Stimulated activated CD8-positive, alpha-beta memory T cell treated with anti-CD3 and anti-CD28 coated beads, Interleukin-15, amount 100 ng/mL, for 1 hour (primary cell): ENCODE measurements at places on chromosomes 16 and 17.

DNA sequence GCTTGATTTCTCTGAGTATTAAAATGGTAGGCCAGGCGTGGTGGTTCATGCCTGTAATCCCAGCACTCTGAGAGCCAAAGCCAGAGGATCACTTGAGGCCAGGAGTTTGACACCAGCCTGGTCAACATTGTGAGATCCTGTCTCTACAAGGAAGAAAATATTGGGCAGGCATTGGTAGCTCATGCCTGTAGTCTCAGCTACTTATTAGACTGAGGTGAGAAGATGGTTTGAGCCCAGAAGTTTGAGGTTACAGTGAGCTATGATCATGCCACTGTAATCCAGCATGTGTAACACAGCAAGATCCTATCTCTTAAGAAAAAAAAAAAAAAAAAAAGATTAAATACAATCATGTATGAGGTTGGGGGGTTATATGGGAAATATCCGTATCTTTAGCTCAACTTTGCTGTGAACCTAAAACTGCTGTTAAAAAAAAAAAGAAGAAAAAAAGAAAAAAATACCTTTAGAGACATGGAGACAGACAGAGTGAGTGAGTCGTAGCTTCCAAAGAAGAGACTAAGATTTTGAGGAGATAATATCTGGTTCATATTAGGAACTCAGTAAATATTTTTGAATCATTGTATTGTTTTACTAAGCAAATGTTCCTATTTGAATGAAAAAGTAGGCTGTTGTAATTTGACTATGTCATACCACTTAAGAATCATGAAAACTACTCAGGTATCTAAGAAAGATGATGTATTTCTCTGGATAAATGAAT lies 325.7 kb upstream of the TBX2 start:
- no peak for DNase-seq

GRCh38 chr17:43995150-43995471 lies 9.3 kb upstream of the NAGS start:
- no peak for DNase-seq

DNA sequence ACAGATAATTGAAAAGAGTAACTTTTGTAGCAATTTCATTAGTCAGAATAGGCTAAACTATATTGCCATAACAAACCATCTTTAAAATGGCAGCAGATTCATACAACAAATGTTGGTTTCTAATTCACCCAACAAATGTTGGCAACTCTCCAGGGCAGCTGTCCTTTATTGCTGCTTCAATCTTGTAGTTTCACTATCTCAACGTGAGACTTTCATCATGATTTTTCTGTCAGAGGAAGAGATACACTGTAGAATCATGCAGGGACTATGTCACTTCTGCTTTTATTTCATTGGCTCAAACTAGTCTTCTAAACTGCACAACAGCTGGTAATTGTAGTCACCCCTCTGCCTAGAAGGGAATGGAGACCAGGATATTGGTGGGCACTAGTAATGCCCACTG lies 174.2 kb downstream of the TANC2 start:
- no peak for DNase-seq

GRCh38 chr17:48754500-48755261 lies 26.1 kb upstream of the HOXB13 start:
- no peak for DNase-seq

DNA sequence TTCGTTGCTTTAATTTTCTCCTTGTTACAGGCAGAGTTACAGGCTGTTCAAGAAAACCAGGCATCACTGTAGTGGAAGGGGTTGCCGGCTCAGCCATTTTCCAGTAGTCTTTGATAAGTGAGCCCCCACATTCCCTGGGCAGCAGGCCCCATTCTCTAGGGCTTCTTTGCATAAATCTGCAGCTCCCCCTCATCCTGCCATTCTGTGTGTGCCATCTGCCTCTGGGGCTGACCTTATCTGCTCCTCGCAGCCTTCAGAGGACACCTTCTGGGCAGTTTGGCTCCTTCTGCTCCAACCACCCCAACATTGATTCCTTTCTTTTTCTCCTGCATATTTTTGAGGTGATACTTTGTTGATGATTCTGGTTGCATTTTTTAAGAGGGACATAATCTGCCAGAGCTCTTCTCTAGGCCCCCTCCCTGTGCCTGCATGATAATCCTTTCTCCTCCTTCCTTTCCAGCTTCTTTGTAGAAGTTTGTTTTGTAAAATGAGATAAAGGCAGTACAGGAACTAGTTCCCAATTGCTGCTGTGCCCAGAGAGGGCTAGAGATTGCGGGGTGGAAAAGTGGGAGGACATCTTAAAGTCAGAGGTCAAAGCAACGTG lies 17.1 kb downstream of the RND2 start:
- no peak for DNase-seq
